ENCODE measurements at places on chromosomes 3 and 15. TPM values are rescaled to one million over a fixed set of nuclear protein-coding genes. Genes with fewer than 3 reads are reported as not detected.
A peak's percentile ranks its signal among the peaks of the same experiment; 100 is the strongest.

GRCh38 chr3:146542179-146542578, 2.2 kb downstream of the PLSCR1 start:
- peaks cover 27% of the 10 kb centered on the region for H3K4me1 ChIP-seq
- peak overlapping the region; percentile 1 for H3K27ac ChIP-seq
- no peaks in the 10 kb centered on the region for H3K27me3 ChIP-seq
- peak overlapping the region; percentile 14 for H3K4me3 ChIP-seq

The DZIP1L gene
- 1.9 TPM for polyA plus RNA-seq

DNA sequence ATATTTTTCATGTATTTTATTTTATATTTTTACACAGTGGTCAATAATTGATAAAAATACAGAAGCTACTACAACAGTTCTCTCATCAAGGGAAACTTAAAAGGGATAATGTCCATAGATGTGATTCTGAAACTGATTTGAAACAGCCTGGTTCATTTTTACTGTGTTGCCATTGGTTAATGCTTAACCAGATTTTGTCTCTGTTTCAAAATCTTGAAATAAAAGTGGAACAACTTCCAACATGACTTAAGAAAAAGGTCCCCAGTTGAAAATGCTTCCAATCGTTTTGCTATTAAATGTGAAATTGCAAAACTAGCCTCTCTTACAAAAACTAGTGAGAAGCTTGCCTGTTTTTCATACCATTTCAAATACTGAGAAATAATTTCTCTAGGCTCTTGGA, 240.7 kb downstream of the LPP start:
- H3K4me1 ChIP-seq: peaks cover 25% of the 10 kb centered on the region
- no peak overlapping the region for H3K27ac ChIP-seq
- no peaks in the 10 kb centered on the region for H3K27me3 ChIP-seq

DNA sequence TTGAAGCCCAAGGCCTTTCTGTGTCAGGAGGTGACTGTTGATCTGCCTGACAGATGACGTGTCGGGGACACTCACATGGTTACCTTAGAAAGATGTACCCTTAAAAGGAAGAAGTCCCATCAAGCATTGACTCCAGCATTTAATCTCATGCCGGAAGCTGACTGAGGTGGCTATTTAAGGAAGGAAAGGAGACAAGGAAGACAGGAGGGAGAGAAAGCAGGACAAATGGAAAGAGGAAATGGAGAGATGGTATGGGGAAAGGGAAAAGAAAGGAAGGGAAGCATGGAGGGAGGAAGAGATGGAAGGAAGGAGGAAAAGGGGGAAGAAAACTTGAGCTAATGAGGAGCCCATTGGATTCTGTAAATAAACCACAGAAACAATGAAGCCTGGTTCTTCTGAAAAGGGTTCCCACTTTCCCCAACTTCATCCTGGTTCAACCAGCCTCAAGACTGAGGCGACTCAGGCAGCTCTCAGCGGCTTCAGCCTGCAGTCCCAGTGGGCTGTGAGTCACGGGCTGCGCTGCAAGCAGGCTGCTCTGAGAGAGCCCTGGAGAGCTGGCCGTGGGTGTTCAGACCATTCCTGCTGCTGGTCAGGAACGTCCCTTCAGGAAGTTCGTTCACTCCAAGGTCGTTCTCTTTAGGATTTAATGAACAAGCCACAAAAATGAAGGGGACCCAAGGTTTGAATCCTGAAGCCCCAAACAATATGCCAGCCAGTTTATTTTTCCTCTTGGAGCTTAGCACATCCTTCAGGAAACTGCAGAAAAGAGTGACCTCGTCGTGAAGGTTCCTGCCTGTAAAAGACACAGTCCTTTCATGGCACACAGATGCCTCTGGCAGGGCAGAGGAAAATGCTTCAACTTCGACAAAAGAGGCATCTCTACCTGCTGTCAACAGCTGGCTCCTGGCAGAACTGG, 69.6 kb upstream of the THBS1 start:
- no peaks in the 10 kb centered on the region for H3K4me1 ChIP-seq
- H3K36me3 ChIP-seq: no peaks in the 10 kb centered on the region
- no peak overlapping the region for H3K4me3 ChIP-seq
- DNase-seq: no peak
- H3K27me3 ChIP-seq: no peaks in the 10 kb centered on the region
- no peak overlapping the region for H3K27ac ChIP-seq

- no peaks in the 10 kb centered on the region for H3K4me1 ChIP-seq
- no peak overlapping the region for H3K4me3 ChIP-seq
- H3K36me3 ChIP-seq: no peaks in the 10 kb centered on the region
Measured at GRCh38 chr15:49082960-49083359, 36.7 kb upstream of the SECISBP2L start.

DNA sequence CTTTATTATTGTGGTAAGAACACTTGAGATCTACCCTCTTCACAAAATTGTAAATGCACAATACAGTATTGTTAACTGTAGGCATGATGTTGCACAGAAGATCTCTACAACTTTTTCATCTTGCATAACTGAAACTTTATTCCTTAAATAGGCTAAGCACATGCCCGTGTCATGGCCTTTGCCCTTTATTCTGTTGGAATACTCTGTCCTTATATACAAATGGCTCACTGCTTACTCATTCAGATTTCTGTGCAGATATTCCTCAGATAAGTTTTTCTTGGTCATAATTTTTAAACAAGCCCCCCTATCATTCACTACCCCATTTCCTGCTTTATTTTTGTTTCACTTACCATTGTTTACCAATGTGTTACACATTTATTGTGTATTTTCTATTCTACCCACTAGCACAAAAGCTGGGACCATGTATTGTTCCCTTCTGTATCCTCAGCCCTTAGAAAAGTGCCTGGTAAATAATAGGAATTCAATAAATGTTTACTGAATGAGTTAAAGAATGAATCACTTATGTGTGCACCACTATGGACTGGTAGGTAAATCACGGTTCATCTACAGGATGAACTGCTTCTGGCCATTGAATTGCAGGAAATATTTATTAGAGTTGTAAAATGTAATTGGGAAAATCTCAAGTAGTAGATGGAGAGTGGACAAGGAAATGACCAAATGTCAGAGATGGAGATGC, 151.0 kb downstream of the CPNE4 start:
- no peak for DNase-seq
- H3K4me3 ChIP-seq: no peak overlapping the region
- H3K27ac ChIP-seq: no peak overlapping the region
- H3K4me1 ChIP-seq: no peaks in the 10 kb centered on the region
- H3K36me3 ChIP-seq: no peaks in the 10 kb centered on the region

- no peaks in the 10 kb centered on the region for H3K36me3 ChIP-seq
- no peak overlapping the region for H3K4me3 ChIP-seq
- no peak for DNase-seq
- H3K27ac ChIP-seq: no peak overlapping the region
- peaks cover 2% of the 10 kb centered on the region for H3K4me1 ChIP-seq
- H3K27me3 ChIP-seq: no peaks in the 10 kb centered on the region
Measured at GRCh38 chr3:53900666-53901331, 9.1 kb upstream of the SELENOK start.

The SI gene
- polyA plus RNA-seq: not detected

DNA sequence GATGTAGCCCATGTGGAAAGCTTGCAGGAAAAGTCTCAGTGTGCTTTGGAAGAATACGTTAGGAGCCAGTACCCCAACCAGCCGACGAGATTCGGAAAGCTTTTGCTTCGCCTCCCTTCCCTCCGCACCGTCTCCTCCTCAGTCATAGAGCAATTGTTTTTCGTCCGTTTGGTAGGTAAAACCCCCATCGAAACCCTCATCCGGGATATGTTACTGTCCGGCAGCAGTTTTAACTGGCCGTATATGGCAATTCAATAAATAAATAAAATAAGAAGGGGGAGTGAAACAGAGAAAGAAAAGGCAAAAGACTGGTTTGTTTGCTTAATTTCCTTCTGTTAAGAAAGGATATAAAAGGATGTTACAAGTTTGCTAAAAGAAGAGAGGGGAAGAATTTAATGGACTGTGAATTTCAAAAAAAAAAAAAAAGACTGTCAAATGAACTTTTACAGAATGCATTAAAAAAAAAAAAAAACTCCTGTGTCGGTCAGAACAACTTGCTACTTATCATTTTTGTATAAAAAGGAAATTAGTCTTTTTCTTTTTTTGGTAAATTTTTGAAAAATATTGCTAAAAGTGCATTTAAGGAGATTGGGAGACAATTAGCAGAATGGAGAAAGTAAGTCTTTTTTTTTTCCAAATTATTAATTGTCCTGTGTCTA, 7.0 kb downstream of the NR2F2 start:
- no peaks in the 10 kb centered on the region for H3K27me3 ChIP-seq
- H3K4me3 ChIP-seq: peak overlapping the region; percentile 1
- peaks cover 17% of the 10 kb centered on the region for H3K36me3 ChIP-seq
- H3K27ac ChIP-seq: no peak overlapping the region
- DNase-seq: no peak

GRCh38 chr15:65404186-65404872, 18.4 kb downstream of the IGDCC4 start:
- H3K36me3 ChIP-seq: no peaks in the 10 kb centered on the region
- no peak overlapping the region for H3K4me3 ChIP-seq
- no peak for DNase-seq
- H3K27me3 ChIP-seq: peaks cover 22% of the 10 kb centered on the region

GRCh38 chr3:116135457-116136085, 309.7 kb downstream of the LSAMP start:
- no peaks in the 10 kb centered on the region for H3K4me1 ChIP-seq
- no peak for DNase-seq
- no peaks in the 10 kb centered on the region for H3K36me3 ChIP-seq
- H3K4me3 ChIP-seq: no peak overlapping the region
- no peak overlapping the region for H3K27ac ChIP-seq

GRCh38 chr3:37751967-37752648, 109.6 kb upstream of the CTDSPL start:
- no peak for DNase-seq
- no peak overlapping the region for H3K4me3 ChIP-seq
- H3K27ac ChIP-seq: no peak overlapping the region
- H3K27me3 ChIP-seq: no peaks in the 10 kb centered on the region
- no peaks in the 10 kb centered on the region for H3K4me1 ChIP-seq

- no peak overlapping the region for H3K4me3 ChIP-seq
- H3K27ac ChIP-seq: peak overlapping the region; percentile 75
- no peaks in the 10 kb centered on the region for H3K27me3 ChIP-seq
- no peaks in the 10 kb centered on the region for H3K36me3 ChIP-seq
- DNase-seq: no peak
Measured at GRCh38 chr3:129231331-129232119, 17.9 kb upstream of the COPG1 start.

- no peaks in the 10 kb centered on the region for H3K4me1 ChIP-seq
- no peak overlapping the region for H3K27ac ChIP-seq
- no peaks in the 10 kb centered on the region for H3K36me3 ChIP-seq
Measured at GRCh38 chr3:74039105-74039504, 414.4 kb upstream of the PDZRN3 start.

DNA sequence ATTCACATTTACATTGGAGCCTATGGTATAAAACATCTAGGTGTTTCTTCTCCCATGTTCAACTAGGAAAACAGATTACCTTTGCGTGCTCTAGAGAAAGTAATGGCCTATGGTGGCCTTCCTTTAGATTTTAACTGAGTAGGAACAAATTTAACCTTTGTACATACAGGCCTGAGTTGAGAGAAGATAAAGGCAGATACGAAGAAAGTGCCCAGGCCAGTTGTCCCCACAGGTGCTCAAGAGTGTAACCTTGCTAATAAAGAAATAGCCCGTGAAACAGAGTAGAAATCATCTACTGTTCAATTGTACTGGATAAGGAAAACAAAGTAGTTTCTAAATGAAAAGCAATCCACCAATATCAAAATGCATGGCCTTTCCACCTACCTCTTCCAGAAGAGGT, 6.8 kb upstream of the TSC22D2 start:
- no peak for DNase-seq
- H3K4me3 ChIP-seq: no peak overlapping the region
- peaks cover 3% of the 10 kb centered on the region for H3K4me1 ChIP-seq
- H3K27me3 ChIP-seq: no peaks in the 10 kb centered on the region
- no peaks in the 10 kb centered on the region for H3K36me3 ChIP-seq

DNA sequence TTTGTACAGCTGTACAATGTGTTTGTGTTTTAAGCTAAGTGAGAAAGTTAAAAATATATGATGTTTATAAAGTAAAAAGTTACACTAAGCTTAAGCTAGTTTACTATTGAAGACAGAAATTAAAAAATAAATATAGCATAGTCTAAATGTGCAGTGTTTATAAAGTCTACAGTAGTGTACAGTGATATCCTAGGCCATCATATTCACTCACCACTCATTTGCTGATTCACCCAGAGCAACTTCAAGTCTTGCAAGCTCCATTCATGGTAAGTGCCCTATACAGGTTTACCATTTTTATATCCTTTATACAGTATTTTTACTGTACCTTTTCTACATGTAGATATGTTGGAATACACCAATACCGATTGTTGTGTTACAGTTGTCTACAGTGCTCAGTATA, 553.2 kb upstream of the TBL1XR1 start:
- no peaks in the 10 kb centered on the region for H3K27me3 ChIP-seq
- no peaks in the 10 kb centered on the region for H3K36me3 ChIP-seq
- no peak overlapping the region for H3K4me3 ChIP-seq
- H3K4me1 ChIP-seq: peaks cover 23% of the 10 kb centered on the region
- no peak overlapping the region for H3K27ac ChIP-seq
- no peak for DNase-seq

DNA sequence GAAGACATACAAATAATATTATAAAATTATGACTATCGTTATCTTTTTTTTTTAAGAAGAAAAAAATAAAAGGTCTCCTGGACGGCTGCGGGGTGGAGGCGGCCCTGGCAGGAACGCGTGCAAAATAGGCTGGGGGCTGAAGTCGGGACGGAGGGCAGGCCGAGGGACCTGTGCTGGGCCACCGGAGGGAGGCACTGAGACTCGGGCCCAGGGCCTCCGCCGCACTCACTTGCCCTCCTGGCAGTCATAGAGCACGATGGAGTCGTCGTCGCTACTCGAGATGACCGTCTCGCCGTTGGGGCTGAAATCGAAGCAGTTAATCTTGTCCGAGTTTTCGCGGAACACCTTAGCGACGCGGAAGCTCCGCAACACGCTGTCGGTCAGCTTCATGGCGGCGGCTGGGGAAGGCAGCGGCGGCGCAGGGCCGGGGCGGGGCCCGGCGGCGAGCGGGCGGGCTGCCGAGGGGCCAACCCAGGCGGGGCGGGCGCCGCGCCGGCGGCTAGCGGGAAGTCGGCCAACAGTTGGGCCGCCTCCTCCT, 408 bp downstream of the WDR82 start:
- H3K27ac ChIP-seq: peak overlapping the region; percentile 93
- H3K27me3 ChIP-seq: no peaks in the 10 kb centered on the region
- H3K4me1 ChIP-seq: peaks cover 19% of the 10 kb centered on the region
- no peak for DNase-seq
- H3K4me3 ChIP-seq: peak overlapping the region; percentile 80
- H3K36me3 ChIP-seq: peaks cover 11% of the 10 kb centered on the region

The TMEM266 gene
- polyA plus RNA-seq: 0.03 TPM

GRCh38 chr3:183922421-183922820, 37.7 kb upstream of the PARL start:
- H3K27me3 ChIP-seq: no peaks in the 10 kb centered on the region
- peaks cover 15% of the 10 kb centered on the region for H3K36me3 ChIP-seq
- no peak for DNase-seq
- H3K27ac ChIP-seq: no peak overlapping the region
